Peyer's patch (tissue), 4 donors: ENCODE measurements at places on chromosomes 7 and 10. TPM values are rescaled to one million over a fixed set of nuclear protein-coding genes. Genes with fewer than 3 reads are reported as not detected.

GRCh38 chr7:37191797-37192196 lies 256.9 kb downstream of the ELMO1 start:
- H3K36me3 ChIP-seq = no peaks in the 10 kb centered on the region
- no peak overlapping the region for H3K27ac ChIP-seq
- no peaks in the 10 kb centered on the region for H3K4me1 ChIP-seq
- no peak overlapping the region for H3K4me3 ChIP-seq
- no peaks in the 10 kb centered on the region for H3K27me3 ChIP-seq

DNA sequence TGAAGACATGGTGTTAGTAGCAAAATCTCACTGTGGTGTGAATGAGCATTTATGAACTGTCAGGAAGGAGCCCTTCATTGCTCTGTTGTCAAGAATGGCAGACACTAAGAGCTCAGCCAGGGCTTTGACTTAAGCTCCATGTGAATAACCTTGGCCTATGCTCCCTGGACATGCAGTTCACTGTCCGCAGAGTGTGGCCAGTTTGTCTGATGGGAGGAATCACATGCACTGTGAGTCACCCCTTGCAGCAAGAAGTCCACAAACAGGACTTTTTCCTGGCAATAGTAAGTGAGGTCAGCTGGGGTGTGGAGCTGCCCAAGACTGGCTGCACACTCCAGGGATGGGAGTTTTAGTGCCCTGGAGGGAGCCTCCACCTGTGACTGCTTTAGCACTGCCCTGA lies 49.5 kb downstream of the ZNF37A start:
- DNase-seq = no peak
- no peak overlapping the region for H3K27ac ChIP-seq
- no peaks in the 10 kb centered on the region for H3K36me3 ChIP-seq
- no peaks in the 10 kb centered on the region for H3K4me1 ChIP-seq
- H3K4me3 ChIP-seq = no peak overlapping the region

- no peaks in the 10 kb centered on the region for H3K36me3 ChIP-seq
- H3K4me3 ChIP-seq = no peak overlapping the region
- no peaks in the 10 kb centered on the region for H3K27me3 ChIP-seq
- H3K27ac ChIP-seq = no peak overlapping the region
Observed at GRCh38 chr7:108697254-108697653, 127.6 kb downstream of the DNAJB9 start.

DNA sequence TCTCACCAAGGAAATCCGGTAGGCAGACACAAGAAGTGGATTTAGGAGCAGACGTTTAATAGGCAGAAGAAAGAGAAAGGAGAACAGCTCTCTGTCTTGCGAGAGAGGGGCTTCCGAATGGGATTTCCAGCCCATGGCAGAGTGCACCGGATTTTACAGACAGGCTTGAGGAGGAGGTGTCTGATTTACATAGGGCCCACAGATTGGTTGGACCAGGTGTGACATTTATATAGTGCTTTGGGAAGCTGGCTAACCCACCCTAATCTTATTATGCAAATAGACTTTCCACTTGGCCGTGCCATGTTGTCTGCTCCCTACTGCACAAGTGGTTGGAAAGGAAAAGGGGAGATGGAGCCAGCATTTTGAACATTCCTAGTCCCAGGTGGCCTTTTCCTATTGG lies 57.8 kb downstream of the ANKMY2 start:
- H3K36me3 ChIP-seq = no peaks in the 10 kb centered on the region
- no peak for DNase-seq
- H3K27ac ChIP-seq = no peak overlapping the region

- DNase-seq = no peak
- no peaks in the 10 kb centered on the region for H3K36me3 ChIP-seq
- no peak overlapping the region for H3K4me3 ChIP-seq
- H3K27me3 ChIP-seq = no peaks in the 10 kb centered on the region
Observed at GRCh38 chr10:65032867-65033769, 1511.9 kb downstream of the REEP3 start.

DNA sequence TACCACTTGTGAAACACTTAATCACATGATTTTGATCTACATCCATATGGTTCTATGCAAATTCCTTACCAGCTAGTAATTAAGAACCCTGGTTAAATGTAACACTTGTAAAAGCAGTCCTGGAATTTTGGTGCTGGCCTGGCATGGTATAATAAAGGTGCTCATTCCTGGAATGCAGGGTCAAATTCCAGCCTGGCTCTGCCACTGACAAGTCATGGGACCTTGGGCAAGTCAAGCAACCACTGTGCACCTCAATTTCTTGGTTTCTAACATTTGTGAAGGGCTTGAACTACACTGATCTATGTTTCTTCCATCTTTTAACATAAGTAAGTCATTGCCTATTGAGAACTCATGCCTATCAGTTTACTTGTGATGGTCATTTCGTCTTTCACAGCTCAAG lies 91.9 kb upstream of the PIK3CG start:
- no peak overlapping the region for H3K27ac ChIP-seq
- no peaks in the 10 kb centered on the region for H3K36me3 ChIP-seq
- H3K27me3 ChIP-seq = no peaks in the 10 kb centered on the region
- H3K4me1 ChIP-seq = no peaks in the 10 kb centered on the region

- H3K36me3 ChIP-seq = no peaks in the 10 kb centered on the region
- no peak overlapping the region for H3K4me3 ChIP-seq
- H3K27me3 ChIP-seq = no peaks in the 10 kb centered on the region
- no peak overlapping the region for H3K27ac ChIP-seq
- H3K4me1 ChIP-seq = no peaks in the 10 kb centered on the region
Observed at GRCh38 chr10:13092291-13093102, 7.5 kb upstream of the OPTN start.

Gene PARD3
- 48.2 TPM for total RNA-seq

Gene CYTH3
- total RNA-seq = 70.7 TPM
